Thoracic aorta (tissue), 2 donors: ENCODE measurements at places on chromosomes 11 and 22.
A peak's percentile ranks its signal among the peaks of the same experiment; 100 is the strongest.

- DNase-seq = no peak
Observed at GRCh38 chr11:114501901-114502300, 57.8 kb downstream of the NXPE1 start.

- no peak for DNase-seq
Observed at GRCh38 chr11:12494699-12495098, 117.3 kb downstream of the PARVA start.

DNA sequence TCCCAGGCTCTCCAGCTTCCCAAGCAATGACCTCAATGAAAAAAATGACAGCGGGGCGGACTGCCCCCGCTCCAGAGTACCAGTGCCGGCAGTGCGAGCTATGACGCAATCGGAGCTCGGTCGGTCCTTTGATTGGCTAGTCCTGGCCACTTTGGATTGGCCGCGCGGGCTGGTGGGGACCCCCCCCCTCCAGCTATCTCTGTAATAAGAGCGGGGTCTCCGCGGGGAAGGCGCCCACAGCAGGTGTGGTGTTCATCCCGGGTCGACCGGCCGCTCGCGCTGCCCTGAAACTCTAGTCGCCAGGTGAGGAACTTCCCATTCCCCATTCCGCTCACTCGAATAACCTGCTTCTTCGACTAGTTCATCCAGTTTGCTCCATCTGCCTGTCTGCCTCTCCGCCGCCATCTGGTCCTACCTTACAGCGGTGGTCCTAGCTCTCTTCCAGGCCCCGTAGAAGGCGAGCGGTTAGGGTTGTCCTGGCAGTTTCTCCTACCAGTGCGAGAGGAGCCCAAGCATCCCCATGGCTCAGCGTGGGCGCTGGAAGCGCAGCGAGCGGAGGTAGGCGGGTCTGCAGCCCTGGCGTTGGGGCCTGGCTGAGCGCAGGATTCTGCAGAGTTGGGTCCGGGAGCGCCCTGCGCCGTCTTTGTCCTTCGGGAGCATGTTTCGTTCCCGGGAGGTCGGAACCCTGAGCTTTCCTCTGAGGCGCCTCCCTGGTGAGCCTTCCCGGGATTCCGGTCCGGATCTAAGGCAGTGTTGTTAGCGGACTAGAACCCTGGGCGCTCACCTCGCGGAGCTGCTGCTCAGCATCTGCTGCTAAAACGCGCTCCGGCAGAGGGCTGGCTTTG, at the start of gene CALCB:
CALCB (plus strand) TSS at position 233 of the 845 bp plus-strand sequence. CDS start 1,126 bp downstream, outside the sequence.
- no peak for DNase-seq

DNA sequence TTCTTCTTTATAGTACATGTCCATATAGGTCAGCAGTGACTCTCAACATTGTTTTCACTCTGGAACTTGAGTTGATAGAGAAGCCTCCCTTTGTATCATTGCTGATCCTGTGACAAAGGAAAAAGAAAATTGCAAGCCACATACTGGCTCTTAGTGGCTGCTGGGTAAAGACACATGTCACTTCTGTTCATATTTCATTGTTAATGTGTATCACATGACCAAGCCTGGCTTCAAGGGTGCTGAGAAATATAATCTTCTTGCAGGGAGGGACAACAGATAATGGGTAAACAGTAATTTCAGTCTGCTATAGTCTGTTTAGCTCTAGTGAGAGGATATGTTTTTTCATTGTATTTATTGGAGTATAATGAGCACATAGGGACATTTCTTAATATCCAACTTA, 173.3 kb downstream of the PGR start:
- no peak for DNase-seq

- DNase-seq = peak; percentile 1
Observed at GRCh38 chr22:46578824-46579561, 41.2 kb upstream of the GRAMD4 start.

GRCh38 chr11:127105593-127106541, 105.3 kb upstream of the KIRREL3 start:
- no peak for DNase-seq

- DNase-seq = no peak
Observed at GRCh38 chr11:6742260-6742659, 29.5 kb downstream of the OR2AG2 start.

GRCh38 chr11:34395916-34396550, 38.2 kb upstream of the ABTB2 start:
- no peak for DNase-seq

DNA sequence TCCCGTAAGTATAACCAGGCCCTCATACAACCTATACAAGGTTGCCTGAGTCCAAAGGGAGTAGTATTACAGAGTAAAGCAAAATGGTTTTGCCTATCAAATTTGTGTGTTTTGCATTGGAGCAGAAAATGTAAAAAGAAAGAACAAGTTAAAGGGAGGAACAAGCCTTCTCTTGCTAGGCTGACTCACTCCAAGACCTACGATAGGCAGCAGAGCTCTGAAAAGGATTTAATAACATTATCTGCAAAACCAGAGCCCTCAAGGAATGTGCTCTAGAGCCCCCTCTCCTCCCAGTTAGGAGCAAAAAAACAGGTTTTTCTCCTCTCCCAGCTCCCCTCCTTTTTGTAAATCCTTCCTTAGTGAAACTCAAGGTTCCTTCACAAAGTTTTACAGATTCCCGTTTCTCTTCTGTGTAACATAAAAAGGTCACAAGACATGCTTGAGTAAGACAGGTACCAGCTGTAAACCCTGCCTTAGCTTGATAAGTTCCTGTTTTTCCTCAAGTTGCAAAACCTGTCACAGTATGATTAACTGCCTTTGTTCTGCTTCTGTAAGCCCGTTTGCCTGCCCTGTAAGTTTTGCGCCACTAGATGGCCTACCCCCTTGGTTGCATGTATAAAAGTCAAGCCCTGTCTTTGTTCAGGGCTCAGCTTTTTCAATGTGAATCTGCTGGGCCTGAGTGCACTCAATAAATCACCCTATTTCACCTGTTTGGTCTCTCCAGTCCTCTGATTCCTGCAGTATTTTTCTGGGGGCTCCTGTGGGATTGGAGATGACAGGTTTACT, 498.2 kb downstream of the KCNA4 start:
- DNase-seq = no peak

GRCh38 chr11:92204731-92205130, 19.9 kb upstream of the FAT3 start:
- DNase-seq = no peak

- no peak for DNase-seq
Observed at GRCh38 chr11:13091804-13092203, 82.7 kb downstream of the RASSF10 start.
